A549 treated with GW870086 at 1 μM for 4 hours (cell line): ENCODE measurements at places on chromosomes 2 and 18. TPM values are rescaled to one million over a fixed set of nuclear protein-coding genes. Genes with fewer than 3 reads are reported as not detected.

TNFAIP6 gene
- total RNA-seq, result 0.33 to 1.4 TPM (median 1.2 TPM) in 5 replicates

SERPINB13 gene
- total RNA-seq, result not detected in 5 replicates

SYT4 gene
- total RNA-seq, result not detected in 5 replicates

CEBPZOS gene
- total RNA-seq, result 37.5 to 46.9 TPM (median 42.0 TPM) in 5 replicates

PASK gene
- 4.9 to 9.1 TPM (median 7.7 TPM) in 5 replicates for total RNA-seq

TRAK2 gene
- total RNA-seq, result 9.9 to 16.1 TPM (median 14.6 TPM) in 5 replicates

CAPN14 gene
- 0.05 TPM in 1 of 5 replicates, not detected in the others for total RNA-seq

SERPINB4 gene
- total RNA-seq, result 0.07 to 0.26 TPM (median 0.15 TPM) in 5 replicates

AMER3 gene
- not detected in 5 replicates for total RNA-seq

MAP3K20 gene
- total RNA-seq, result 27.5 to 36.2 TPM (median 33.3 TPM) in 5 replicates

LINC00305 gene
- total RNA-seq, result not detected in 5 replicates

PIGN gene
- total RNA-seq, result 8.5 to 11.6 TPM (median 10.4 TPM) in 5 replicates

UPP2 gene
- not detected in 5 replicates for total RNA-seq

HOXD1 gene
- total RNA-seq, result 0.10 to 0.22 TPM (median 0.20 TPM) in 4 of 5 replicates, not detected in the other
